Natural killer cell (primary cell): ENCODE measurements at places on chromosomes 4 and X.

DNA sequence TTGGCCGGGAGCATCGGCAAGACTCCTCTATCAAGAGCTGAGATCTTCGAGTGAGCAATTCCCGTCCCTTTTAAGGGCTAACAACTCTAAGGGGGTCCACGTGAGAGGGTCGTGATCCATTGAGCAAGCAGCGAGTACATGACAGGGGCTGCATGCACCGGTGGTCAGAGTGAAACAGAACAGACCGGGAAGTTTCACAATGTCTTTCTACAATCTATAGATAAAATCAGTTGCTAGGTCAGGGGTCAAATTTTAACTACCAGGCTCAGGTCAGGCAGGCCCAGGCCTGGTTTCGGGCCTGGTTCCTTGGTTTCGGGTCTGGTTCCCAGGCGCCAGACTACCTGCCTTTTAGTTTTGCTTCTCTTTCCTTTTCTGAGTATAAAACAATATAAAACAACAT lies 160.1 kb downstream of the PTCHD1 start:
- DNase-seq, result no peak

- peak; percentile 52 for DNase-seq
Measured at GRCh38 chr4:67700116-67700737, 728 bp downstream of the UBA6 start.

DNA sequence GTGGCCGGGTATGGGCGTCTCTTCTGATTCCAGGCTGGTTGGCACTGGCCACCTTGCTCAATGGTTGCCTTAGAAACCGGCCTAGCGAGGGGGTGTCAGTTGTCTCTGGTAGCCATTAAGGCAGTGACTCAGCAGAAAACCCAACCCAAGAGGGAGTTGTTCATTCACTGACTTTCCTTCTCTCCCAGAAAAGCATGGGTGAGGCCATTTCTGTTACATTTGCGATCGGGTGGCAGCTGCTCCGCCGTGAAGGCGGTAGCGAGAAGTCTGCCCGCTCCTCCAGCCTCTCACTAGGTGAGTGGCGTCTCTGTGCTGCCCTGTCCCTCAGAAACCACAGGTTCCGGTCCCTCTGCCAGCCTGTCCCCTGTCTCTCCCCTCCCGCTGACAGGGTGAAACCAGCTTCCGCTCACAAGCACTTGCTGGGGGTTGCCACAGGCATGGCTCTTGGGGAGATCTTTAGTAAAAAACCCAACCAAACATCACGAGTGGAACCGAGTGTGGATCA lies 17.4 kb downstream of the IRAK1 start:
- DNase-seq, result peak; percentile 53

DNA sequence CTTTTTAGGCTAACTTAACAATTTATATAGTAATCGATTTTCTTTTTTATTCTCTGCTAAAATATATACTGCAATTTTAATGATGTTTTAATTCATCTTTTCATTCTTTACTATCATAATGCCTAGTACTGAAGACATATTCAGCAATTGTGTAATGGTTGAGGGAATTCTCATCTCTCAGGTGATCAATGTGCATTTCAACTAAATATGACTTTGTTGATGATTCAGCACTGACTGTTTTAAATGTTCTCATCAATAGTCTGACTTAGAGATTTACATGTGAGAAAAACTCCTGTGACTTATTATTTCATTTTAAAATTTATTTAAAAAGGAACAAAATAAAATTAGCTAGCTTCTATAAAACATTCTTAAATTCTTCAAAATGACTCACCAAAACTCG lies 1450.3 kb downstream of the STIM2 start:
- DNase-seq, result no peak

DNA sequence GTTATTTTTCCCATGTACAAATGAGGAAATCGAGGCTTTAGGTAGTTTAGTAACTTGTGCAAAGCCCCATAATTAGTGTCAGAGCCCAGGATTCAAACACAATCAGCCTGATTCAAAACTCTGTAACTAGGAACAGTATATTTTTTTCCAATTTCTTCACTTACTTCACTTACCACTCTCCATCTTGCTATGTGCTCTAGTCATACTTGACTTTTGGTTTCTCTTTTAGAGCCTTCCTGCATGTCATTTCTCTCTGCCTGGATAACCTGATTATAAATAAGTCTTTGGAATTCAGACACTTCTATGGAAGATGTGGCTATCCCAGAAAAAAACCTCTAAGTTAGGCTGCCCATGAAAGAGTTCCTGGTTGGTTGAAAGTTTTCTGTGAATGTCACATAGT lies 22.2 kb downstream of the SATL1 start:
- DNase-seq, result no peak

GRCh38 chrX:129026202-129026601 lies 497.1 kb downstream of the SMARCA1 start:
- DNase-seq, result no peak

DNA sequence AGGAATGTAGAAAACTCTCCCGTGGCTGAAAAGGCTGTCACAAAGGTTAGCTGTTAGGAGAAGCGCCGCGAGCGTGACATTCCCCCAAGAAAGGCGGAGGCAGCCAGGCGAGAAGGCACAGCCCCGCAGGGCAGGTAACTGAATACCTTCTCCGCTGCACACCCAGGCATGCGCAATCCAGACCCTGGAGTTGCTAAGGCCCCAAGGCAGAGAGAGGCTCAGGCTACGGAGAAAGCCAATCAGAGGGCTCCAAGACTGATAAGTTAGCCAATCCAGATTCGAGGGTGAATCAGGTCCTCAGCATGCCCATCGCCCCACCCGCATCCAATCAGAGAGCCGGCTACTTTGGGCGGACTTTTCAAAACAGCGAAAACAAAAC lies 485 bp upstream of the CCNG2 start:
- DNase-seq, result peak; percentile 98

GRCh38 chr4:137310166-137310565 lies 222.1 kb downstream of the PCDH18 start:
- no peak for DNase-seq

- no peak for DNase-seq
Measured at GRCh38 chr4:80578001-80578400, 242.5 kb downstream of the CFAP299 start.

DNA sequence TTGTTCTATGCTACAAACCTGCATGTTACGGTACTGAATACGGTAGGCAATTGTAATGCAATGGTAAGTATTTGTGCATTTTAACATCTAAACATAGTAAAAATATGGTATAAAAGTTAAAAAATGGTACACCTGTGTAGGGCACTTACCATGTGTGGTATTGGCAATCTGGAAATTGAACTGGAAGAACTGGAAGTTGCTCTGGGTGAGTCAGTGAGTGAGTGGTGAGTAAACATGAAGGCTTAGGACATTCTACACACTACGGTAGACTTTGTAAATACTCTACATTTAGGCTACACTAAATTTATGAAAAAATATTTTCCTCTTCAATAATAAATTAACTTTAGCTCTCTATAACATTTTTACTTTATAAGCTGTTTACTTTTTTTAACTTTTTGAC lies 78.9 kb downstream of the RRAGB start:
- DNase-seq, result no peak

DNA sequence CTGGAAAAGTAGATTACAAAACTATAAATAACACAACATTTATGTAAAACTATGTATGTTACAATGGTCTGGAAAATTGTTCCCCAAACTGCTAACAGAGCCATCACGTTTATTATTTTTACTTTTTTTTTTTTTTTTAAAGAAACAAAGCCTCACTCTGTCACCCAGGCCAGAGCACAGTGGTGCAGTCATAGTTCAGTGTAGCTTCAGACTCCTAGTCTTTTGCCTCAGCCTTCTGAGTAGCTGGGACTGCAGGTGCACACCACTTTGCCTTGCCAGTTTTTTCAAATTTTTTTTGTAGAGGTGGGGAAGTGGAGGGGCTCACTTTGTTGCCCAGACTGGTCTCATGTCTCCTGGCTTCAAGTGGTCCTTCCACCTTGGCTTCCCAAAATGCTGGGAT lies 180.1 kb upstream of the SPRY1 start:
- no peak for DNase-seq

- no peak for DNase-seq
Measured at GRCh38 chr4:54727346-54727745, 69.6 kb downstream of the KIT start.

DNA sequence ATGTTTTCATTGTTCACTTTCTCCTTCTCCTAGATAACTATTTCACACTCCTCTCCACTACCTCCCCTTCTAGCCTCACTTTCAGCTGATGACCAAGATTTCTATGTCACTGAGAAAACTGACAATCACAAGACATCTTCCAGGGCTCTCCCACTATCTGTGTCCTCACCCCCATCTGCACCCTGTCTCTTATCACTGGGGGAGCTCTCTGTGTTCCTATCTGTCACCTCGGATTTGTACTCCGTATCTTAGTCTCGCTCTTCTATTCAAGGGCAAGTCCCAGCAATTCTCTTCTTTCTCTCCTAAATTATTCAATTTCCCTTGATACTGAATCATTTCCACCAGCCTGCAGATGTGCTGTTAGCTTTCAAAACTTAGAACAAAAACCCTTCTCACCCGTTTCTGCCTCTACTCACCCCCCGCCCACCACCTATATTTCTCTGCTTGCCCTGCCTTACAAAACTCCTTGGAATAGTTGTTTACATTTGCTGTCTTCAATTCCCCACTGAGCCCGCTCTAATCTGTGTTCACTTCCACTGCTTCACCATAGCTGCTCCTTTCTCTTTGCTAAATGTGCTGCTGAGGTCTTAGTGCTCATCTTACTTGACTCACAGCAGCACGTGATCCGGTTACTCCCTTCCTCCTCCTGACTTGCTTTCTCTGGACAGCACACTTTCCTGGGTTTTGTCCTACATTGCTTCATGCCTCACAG lies 293.2 kb downstream of the UNC5C start:
- no peak for DNase-seq

DNA sequence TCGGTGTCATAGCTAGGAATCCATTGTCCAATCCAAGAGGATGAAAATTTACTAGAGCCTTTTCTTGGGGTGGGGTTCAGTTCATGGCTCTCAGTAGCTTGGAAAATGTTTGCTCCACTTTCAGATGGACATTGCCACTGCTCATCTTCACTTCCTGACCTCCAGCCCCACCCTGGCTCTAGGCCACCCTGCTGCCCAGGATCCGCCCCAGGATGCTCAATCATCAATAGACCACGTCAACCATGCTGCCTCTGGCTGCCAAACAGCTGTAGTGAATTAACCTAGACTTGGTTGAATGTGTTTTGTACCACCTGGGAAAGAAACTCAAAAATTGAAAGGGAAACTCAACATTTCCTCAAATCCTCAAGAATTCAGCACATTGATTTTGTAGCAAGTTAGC lies 37.2 kb upstream of the HSD17B10 start:
- no peak for DNase-seq

DNA sequence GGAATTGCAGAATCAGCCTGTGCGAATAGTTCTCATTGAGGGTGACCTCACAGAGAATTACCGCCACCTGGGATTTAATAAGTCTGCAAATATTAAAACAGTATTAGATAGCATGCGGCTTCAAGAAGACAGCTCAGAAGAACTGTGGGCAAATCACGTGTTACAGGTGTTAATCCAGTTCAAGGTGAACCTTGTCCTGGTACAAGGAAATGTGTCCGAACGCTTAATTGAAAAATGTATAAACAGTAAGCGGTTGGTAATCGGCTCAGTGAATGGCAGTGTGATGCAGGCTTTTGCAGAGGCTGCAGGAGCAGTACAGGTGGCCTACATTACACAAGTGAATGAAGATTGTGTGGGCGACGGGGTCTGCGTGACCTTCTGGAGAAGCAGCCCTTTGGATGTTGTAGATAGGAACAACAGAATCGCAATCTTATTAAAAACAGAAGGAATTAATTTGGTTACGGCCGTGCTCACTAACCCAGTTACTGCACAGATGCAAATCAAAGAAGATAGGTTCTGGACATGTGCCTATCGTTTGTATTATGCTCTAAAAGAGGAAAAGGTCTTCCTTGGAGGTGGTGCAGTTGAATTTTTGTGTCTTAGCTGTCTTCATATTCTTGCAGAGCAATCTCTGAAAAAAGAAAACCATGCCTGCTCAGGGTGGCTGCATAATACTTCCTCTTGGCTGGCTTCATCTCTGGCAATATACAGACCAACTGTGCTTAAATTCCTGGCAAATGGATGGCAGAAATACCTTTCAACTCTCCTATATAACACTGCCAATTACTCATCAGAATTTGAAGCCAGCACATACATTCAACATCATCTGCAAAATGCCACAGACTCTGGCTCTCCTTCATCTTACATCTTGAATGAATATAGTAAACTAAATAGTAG lies 10.7 kb downstream of the BBS12 start:
- DNase-seq, result no peak

DNA sequence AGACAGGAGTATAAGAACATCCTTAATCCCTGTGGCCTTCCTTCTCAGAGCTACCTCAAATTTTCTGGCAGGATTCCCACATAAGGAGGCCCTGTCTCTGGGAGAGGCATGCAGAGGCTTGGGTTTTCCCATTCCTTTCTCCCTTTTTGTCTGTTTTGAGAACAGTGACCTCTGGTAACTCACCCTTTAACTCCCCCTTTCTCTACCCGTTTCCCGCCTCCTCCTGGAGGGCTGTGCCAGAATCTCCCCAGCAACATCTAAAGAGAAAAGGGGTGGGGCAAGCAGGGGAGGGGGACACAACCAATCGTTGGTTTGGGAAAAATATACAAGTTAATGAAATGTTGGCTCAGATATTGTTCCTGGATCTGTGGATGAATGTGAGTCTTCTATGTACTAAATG lies 303.7 kb upstream of the IRS4 start:
- DNase-seq, result no peak

DNA sequence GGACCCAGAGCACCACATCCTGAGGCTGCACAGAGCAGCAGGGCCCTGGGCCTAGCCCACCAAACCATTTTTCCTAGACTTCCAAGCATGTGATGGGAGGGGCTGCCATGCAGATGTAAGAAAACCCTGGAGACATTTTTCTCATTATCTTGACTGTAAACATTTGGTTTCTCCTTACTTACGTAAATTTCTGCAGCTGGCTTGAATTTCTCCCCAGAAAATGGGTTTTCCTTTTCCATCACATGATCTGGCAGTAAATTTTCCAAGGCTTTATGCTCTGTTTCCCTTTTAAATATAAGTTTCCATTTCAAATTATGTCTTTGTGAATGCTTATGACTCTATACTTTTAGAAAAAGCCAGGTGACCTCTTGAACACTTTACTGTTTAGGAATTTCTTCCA lies 945.9 kb upstream of the NDST4 start:
- no peak for DNase-seq

- no peak for DNase-seq
Measured at GRCh38 chr4:136643416-136643815, 888.9 kb downstream of the PCDH18 start.

DNA sequence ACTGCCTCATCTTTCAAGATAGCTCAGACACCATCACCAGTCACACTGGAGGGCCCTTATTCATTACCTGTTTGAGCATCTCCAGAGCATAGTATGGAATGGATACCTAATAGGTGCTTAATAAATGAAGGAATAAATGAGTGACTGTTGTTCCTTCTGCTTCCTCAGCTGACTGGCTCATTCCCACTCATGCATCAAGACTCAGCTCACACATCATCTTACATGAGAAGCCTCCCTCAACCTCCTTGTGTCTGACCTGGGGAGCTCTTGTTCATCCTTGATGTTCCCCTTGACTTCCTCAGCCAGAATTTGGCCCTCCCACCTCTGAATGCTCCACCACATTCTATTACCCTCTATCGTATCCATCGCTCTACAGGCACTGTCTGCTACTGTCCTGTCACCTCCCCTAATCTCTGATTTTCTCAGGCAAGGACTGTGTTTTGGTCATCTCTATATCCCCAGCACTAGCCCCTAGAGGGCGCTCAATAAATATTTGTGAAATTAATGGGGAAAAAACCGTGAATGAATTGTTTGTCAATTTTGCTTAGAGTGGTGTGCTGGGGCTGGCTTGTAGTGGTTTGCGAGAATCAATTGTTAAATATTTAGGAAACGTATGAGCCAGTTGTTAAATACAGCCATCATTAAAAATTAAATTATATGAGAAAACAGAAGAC lies 88.3 kb downstream of the NHSL2 start:
- no peak for DNase-seq

GRCh38 chr4:111435986-111436744 lies 709.1 kb upstream of the FAM241A start:
- DNase-seq, result no peak
